ENCODE measurements at places on chromosomes 1 and 21. TPM values are rescaled to one million over a fixed set of nuclear protein-coding genes. Genes with fewer than 3 reads are reported as not detected.

GRCh38 chr1:72009173-72010093, 272.9 kb downstream of the NEGR1 start:
- no peak for DNase-seq
- no peak overlapping the region for H3K4me3 ChIP-seq
- H3K27me3 ChIP-seq = no peaks in the 10 kb centered on the region

Gene ECE1
- total RNA-seq = 172 TPM

Gene PRAMEF26
- total RNA-seq = not detected

DNA sequence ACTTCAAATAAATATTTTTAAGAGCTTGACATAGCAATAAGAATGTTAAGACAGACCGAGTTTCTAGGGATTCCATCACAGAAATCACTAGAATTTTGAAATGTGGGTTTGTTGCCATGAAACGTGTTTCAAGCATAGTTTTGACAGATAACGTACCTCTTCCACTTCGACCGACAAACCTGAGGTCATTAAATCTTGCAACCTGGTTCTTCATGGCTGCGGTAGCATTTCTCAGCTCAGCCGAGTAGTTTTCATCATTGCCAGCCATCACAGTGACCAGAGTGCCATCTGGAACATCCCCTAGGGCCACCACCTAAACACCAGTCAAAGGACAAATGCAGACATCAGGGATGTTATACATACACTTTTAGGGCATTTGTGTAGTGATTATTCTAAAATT, 168.7 kb downstream of the RUNX1 start:
- DNase-seq = no peak

Gene LCK
- 1.3 TPM for total RNA-seq

GRCh38 chr1:61130338-61131000, 48.1 kb downstream of the NFIA start:
- H3K4me3 ChIP-seq = no peak overlapping the region
- no peaks in the 10 kb centered on the region for H3K27me3 ChIP-seq
- H3K36me3 ChIP-seq = no peaks in the 10 kb centered on the region
- peaks cover 3% of the 10 kb centered on the region for H3K4me1 ChIP-seq
- no peak overlapping the region for H3K27ac ChIP-seq

DNA sequence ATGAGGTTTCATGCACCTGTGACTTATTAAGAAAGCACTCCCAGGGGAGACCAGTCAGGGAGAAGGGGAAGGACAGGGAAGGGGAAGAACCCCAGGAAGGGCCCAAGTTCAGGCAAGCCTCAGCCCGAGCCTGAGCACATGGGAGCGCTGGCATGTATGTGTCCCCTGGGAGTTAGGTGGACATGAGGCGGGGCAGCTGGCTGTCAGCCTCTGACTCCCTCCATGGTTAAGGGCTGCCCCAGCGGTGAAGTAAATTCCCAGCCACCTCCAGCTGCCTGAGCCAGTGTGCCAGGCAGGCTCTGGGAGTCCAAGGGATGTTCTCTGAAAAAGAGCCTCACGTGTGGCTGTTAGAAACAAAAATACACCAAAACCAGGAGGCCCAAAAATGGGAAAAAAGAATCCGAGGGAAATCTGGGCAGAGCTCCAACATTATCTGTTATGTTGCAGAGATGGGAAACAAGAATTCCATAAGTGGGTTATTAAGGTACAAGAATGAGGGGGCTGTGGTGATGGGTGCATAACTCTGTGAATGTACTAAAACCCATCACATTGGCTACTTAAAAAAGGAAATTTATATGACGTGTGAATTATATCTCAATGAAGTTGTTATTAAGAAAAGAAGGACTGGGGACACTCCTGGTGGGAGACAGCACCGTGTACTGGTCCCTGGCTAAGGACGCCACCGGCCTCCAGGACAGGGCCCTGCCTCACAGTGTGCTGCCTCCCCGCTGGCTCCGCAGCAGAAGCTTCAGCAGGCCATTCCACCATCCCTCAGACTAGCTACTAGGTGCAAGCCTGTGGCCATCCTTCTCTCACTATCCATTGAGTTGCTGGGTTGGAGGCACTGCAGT, 18.7 kb downstream of the DMRTB1 start:
- no peak overlapping the region for H3K27ac ChIP-seq
- no peaks in the 10 kb centered on the region for H3K27me3 ChIP-seq
- no peaks in the 10 kb centered on the region for H3K36me3 ChIP-seq

DNA sequence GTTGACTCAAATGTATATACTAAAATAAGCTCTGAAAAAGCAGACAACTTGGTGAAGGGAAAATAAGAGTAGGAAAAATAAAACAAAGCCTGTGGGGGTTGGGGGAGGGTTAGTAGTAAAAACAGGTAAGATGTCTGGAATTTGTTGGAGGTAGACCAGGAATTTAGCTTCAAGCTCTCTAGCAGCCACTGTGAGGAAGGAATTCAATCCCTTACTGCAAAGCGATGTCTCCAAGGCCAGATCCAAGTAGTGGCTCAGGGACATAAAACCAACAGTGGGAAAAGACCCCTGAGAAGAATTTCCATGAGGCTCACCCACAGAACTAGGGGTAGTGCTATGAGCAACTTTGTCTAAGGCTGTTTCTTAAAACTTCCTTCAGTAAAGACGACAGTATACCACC, 7.8 kb downstream of the ANGPTL7 start:
- H3K4me1 ChIP-seq = no peaks in the 10 kb centered on the region
- no peak overlapping the region for H3K27ac ChIP-seq
- no peaks in the 10 kb centered on the region for H3K36me3 ChIP-seq
- DNase-seq = no peak

DNA sequence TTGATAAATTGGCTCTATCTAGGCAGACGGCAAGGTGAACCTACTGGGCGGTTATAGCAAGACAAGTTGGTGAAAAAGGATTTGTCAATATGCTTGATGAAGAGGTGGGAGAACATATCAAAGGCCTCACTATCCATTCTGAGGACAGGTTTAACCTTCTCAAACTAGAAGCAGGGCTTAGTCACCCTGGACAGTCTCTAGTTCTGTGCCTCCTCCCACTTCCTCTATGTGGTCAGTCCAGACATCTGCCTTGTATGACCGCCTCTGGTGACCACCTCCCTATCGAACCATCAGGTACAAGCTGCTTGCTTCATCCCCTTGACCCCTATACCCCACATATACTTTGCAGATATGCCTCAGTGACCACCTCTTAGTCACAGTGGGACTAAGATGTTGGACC, 2.3 kb upstream of the SCYL3 start:
- no peak for DNase-seq
- H3K27ac ChIP-seq = no peak overlapping the region
- H3K4me3 ChIP-seq = no peak overlapping the region
- no peaks in the 10 kb centered on the region for H3K36me3 ChIP-seq
- peaks cover 3% of the 10 kb centered on the region for H3K4me1 ChIP-seq

Gene TRAF3IP3
- total RNA-seq = 1.4 TPM

GRCh38 chr1:110070671-110071242, at the start of gene ALX3:
ALX3 (minus strand) TSS chr1:110070672; CDS start chr1:110070612, 60 bp downstream.
- peaks cover 10% of the 10 kb centered on the region for H3K27me3 ChIP-seq
- no peak within 1 kb of the TSS for H3K4me3 ChIP-seq
- no peaks in the 10 kb centered on the region for H3K36me3 ChIP-seq
- no peaks in the 10 kb centered on the region for H3K4me1 ChIP-seq
- no peak within 1 kb of the TSS for H3K27ac ChIP-seq
- no peak for DNase-seq

- no peak overlapping the region for H3K27ac ChIP-seq
- DNase-seq = no peak
- H3K4me3 ChIP-seq = no peak overlapping the region
- no peaks in the 10 kb centered on the region for H3K27me3 ChIP-seq
- no peaks in the 10 kb centered on the region for H3K36me3 ChIP-seq
- no peaks in the 10 kb centered on the region for H3K4me1 ChIP-seq
Observed at GRCh38 chr21:27079636-27080240, 112.8 kb upstream of the ADAMTS5 start.
